Stomach (tissue), 19 donors: ENCODE measurements at places on chromosomes 6 and 20.
A peak's percentile ranks its signal among the peaks of the same experiment; 100 is the strongest.

- no peak for DNase-seq
Observed at GRCh38 chr6:14822012-14822553, 423.8 kb upstream of the JARID2 start.

GRCh38 chr20:43710370-43711044 lies 16.3 kb downstream of the GTSF1L start:
- no peak for DNase-seq

DNA sequence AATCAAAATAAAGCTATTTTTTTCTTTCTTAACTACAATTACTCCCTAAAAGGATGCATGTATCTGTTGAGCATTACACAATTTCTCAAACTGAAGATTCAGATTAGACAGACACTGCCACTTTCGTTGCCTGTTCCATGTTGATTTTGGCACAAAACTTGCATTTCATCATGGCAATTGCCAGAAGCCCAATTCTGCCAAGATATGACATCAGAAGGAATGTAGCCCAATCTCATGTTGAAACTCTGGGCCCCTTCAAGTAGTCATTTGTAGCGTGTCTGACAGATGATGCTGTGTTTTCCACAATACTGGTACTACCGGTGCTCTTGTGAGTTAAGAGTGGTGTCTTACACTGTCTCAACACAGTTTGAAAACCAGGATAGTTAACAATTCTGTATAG lies 705.4 kb downstream of the PTPRT start:
- DNase-seq: peak; percentile 35

DNA sequence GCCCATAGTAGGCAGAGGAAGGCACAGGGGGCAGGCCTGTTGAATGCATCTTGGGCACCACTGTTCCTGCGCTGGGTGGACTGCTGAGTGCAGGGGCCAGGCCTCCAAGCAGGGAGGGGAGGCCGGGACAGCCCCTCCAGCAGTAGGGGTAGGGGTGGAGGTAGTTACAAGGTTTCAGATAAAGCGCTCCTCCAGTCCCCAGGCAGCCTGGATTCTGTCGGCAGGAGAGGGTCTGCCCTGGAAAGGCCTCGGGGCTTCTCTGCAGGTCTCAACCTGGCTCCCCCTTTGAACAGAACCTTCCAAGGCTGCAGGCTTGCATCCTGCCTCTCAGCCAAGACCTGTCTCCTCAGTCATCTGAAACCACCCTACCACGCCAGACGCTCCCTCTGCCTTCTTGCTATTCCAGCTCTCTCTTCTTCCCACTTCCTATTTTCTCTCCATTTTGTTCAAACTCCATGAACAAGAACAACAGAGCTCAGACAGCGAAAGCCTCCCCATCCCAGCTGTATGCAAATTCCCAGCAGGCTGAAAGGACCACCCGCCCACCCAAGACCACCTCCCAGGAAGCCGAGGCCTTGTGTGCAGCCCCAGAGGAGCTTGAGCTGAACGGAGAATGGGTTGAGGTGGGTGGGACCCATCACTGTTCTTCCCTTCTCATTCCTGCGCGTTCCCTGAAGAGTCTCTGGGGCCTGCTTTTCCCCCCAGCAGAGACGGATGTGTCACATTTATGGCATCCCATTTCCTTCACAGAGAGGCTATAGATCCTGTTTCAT lies 1.4 kb downstream of the MLN start:
- DNase-seq: no peak

DNA sequence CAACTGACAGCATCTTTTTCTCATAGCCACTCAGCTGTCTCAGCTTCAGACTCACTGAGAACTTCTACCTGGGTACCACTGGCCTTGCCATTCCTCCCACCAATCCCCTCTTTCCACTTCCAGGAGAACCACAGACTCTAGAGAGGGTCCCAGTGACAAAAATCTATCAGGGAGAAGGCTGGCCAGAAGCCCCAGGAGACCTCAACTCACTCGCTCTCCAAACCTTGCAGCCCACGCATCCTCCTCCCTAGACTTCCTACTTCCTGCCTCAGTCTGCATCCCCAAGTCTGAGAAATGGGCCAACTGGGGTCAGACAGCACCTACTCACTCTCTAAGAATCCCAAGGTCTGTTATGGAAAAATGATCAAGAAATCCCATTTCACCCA lies 1.2 kb downstream of the TMEM239 start:
- DNase-seq: no peak

GRCh38 chr20:49647550-49647949 lies 66.1 kb downstream of the B4GALT5 start:
- no peak for DNase-seq

DNA sequence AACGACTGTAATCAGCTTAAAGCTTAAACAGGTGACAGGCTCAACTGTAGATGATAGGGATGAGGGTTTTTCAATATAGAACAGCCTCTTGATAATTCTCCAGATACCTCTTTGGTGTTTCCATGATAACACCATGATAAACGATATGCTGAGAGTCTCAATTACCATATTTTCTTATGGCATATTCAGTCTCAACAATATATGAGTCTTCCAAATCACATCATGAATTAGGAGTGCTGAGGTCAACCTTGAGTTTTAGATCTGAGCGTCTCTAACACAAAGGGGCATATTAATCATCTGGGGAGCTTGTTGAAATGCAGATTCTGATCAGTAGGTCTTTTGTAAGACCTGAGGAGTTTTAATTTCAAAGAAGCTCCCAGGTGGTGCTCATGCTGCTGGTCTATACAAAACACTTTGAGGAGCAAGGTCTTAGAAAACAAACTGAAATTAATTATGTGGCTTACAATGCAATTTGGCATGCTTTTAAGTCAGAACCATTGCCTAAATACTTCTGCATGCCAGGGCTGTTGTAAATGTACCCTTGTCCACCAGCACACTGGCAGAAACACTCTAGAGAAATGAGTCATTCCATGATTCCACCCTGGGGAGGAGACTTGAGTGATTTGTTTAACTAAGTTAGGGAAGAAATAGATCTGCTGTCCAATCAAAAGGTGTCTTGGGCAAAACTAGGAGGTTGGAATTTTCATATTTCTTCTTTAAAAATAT lies 49.6 kb downstream of the PTCHD4 start:
- no peak for DNase-seq

DNA sequence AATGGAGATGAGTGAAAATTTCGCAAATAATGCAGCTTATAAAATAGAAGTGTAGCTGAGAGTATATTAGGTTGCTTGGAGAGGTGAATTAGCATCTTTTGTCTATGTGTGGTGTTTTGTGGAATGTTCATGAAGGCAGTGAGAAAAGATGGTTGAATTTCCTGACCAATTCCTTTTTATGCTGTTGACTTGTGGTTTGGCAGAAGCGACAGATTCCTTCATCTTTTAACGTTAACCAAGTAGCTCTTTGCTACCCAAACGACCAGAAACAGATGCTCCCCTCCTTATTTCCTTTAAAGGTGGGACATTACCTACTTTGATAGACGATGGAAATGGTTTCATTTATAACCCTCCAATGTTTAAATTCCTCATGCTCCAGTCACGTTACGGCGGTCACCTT lies 390.5 kb downstream of the QKI start:
- no peak for DNase-seq

- DNase-seq: no peak
Observed at GRCh38 chr20:10278412-10278811, 59.8 kb downstream of the SNAP25 start.

GRCh38 chr20:2873747-2874041 lies 413 bp downstream of the PTPRA start:
- peak; percentile 51 for DNase-seq

DNA sequence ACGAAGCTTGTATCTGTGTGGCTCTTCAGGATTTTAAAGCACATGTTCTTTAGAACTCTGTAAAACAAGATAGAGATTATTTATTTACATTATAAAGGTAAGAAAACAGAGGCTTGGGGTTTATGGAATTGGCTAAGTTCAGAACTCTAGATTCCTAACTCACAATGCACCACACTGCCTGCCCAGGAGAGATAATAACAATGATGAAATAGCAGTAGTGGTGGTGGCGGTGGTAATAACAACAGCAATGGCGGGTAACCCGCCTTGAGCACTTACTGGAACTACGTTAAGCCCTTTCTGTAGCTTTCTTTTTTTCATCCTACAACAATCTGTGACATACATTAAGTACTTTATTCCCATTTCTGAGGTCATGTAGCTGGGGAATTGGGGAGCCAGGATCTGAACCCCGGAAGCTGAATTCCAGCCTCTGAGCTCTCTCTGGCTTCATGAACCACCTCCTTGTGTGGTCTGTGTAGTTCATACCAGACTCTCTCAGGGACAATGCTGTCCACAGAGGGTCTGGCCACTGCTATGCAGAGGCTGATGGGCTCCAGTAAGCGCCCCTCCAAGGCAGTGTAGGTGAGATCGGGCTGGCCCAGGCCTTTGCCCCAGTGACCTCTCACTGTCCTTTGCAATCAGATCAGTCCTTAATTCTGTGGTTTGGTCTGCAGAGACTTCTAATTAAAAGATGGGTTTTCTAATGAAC lies 260.9 kb downstream of the SLC24A3 start:
- DNase-seq: no peak

DNA sequence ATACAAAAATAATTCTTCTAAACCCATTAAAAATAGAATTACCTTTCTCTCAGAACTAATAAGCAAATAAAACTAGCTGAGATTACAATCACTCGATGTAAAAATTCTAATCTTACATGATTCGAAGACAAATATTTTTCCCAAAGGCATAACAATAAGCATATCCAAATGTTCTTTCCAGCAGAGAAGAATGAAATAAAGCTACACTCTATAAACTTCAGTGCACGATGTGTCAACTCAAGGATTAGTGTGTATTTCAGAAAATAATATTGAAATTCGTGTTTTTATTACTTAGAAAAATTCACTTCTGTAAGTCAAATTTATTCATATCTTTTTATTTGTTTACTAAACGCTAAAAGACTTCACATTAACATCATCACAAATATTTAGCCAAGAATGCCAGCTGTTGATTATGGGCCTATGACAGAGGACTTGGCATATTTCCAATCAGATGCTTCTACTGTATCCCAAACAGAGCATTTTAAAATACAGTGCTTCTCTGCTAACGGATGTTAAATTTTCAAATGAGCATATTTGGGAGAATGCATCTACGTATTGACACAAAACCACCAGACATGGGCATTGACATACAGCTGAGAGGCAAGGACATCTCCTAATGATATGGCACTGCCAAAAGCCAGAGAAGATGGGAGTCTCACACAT lies 54.7 kb upstream of the PDE7B start:
- no peak for DNase-seq

DNA sequence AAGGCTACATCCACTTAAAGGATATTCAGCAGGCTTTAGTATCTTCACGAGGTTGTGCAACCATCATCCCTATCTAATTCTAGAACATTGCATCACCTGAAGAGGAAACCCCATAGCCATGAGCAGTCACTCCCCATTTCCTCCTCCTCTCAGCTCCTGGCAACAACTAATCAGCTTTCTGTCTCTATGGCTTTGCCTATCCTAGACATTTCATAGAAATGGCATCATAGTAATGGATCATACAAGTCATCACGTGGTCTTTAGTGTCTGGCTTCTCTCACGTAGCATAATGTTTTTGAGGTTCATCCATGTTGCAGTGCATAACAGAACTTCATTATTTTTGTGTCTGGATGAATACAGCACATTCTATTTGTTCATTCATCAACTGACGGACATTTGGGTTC lies 20.5 kb downstream of the SNAI1 start:
- DNase-seq: no peak

GRCh38 chr20:22775671-22776139 lies 191.3 kb upstream of the FOXA2 start:
- DNase-seq: no peak

DNA sequence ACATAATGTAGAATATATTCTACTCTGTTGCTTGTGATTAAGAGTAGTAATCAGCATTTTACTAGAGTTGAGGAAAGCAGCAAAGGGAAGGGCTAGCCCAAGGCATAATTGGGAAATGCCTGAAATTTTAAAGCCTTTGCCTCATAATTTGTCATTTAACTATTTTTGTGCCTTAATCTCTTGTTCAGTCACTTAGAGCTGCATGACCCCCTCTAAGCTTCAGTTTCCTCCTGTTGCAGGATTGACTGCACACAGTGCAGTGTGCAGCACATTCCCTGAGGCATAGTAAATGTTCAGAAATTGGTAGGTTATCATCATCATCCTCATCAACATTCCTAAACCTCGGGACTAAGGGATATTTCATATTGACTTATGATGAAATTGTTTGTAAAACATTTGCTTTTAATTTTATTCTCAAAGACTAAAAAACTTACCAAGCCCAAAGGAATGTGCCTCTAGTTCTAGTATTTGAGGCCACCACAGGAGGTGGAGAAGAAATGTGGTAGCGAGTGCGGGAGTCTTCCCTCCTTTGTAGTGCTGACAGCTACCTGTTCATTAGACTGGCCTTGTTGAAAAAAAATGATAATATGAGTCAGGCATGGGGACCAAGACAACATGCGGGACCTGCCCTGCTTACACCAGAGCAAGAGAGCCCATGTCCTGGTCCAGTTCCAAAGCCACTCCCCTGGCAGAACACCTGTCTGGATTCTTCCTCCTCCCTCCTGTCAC lies 14.8 kb upstream of the TENT5A start:
- no peak for DNase-seq

DNA sequence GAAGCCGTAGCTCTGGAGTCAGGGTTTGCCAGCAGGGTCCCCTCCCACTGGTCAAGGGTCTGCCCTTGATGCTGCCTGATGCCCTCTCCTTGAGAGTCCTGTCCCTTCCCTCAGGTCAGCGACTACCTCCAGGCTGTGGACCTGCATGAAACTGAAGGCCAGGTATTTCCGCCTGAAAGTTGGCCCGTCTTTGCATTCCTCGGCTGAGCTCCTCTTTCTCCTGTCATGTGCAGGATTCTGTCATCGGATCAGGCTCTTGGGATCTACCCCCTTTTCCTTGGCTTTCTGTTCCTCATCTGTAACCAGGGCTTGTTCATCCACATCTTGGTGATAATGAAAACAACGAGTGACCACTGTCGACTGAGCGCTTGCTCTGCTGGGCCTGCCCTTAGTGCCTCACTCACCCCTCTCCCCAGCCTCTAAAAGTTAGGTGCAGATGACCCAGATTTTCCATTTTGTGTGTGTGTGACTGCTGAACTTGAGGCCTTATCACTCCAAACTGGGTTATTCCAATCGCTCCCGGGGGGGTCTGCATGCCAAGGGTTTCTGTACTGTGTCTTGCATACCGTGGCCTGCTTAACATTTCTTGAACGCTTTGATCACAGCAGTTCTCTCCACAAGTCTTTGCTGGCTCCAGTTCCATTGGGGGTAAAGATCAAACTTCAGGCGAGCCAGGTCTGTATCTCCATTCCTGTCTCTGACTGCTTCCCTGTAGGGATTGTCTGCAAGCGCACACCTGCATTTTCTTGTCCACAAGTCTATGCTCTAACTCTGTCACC lies 81.6 kb downstream of the DTD1 start:
- DNase-seq: no peak

- no peak for DNase-seq
Observed at GRCh38 chr6:91240878-91241603, 654.2 kb upstream of the MAP3K7 start.

- DNase-seq: no peak
Observed at GRCh38 chr6:111503660-111504059, 20.6 kb upstream of the REV3L start.

DNA sequence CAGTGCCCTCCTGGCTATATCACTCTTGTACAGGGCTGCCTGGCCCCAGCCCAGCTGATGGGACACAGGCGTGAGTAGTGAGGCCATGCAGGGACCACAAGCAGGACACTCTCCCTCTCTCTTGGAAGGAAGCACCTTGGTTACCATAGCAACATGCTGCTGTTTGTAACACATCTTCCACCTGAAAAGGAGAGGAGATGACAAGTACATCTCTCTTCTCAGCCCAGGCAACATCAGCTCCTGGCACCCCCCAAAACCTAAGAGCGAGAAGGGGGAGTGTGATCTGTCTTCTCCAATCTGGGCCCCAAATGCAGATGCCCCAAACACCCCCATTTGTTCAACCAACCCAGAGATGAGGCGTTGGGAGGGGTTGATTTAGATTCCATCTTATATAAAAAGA lies 49.9 kb downstream of the KCNB1 start:
- DNase-seq: no peak

- DNase-seq: no peak
Observed at GRCh38 chr20:34876406-34877282, at the start of gene ACSS2. Gene ACSS2, plus strand, starts transcription at chr20:34876612. Its CDS starts 34 bp downstream, at chr20:34876646.
